ENCODE measurements at places on chromosomes 1 and 21.
A peak's percentile ranks its signal among the peaks of the same experiment; 100 is the strongest.

GRCh38 chr1:39491146-39491921 is at the start of gene BMP8A:
Gene BMP8A (plus strand): TSS chr1:39491636. CDS start chr1:39491992, 356 bp downstream.
- DNase-seq: peak; percentile 85

DNA sequence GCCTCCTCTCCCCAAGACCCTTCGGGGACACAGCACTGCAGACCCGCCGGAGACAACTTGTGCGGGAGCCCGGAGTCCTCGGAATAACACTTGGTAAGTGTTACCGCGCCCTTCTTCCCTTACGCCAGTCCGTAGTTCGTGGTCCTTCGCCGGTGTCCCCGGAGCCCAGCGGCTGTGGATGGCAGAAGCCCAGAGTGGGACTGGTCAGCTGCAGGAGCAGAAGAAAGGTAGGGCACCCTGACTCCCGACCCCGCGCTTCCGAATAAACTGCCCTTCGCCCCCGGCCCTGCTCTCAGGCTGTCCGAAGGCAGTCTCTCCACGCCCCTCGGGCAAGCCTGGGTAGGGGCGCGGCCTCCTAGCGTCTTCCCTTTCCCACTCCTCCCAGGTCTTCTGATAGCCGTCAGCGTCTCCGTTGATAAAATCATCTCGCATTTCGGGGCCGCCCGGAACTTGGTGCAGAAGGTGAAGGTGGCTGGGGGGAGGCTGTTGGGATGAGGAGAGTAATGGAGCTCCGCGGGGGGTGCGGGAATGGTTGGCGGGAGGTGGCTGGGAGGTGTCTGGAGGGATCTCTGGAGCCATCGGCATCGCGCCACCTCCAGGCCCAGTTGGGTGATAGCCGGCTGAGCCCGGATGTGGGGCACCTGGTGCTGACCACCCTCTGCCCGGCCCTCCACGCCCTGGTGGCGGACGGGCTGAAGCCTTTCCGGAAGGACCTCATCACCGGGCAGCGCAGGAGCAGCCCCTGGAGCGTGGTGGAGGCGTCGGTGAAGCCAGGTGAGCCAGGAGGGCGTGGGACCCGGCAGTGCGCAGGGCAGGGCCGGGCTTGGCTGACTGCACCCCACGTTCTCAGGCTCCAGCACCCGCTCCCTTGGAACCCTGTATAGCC is 4.3 kb downstream of the RUSC1 start:
- peak; percentile 80 for DNase-seq

DNA sequence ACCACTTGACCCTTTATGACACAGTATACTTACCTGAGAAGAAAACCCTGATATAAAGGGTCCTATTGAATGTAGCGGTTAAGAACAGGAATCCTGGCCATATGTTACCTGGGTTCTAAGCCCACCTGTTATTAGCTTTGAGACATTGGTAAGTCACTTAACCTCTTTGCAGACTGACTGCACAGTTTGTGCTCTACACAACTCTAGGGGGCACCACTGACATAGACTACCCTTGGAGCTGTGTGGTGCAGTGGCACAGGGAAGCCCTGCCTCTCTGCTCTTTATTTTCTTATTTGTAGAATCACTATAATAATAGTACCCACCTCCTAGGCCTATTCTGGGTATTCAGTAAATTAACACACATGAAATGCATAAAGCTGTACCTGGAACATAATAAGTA is 165.6 kb downstream of the C1orf94 start:
- DNase-seq: no peak

DNA sequence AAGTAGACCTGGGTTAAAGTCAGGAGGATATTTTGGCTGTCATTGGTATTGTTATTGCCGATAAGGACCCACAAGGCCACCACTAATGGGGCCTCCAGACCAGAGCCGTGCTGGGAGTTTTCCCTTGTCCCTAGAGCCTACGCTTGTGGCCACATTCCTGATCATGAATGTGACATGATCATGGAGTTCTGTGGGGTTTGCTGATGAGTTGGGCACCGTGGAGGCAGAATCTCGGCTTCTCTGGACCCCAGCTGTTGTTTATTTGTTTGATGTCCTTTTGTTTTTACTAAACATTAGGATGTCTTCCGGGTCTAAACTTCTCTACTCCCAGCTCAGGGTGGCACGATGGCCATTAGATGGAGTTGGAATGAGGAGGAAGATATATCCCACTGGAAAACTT is 74.9 kb upstream of the TMPRSS2 start:
- peak; percentile 12 for DNase-seq

DNA sequence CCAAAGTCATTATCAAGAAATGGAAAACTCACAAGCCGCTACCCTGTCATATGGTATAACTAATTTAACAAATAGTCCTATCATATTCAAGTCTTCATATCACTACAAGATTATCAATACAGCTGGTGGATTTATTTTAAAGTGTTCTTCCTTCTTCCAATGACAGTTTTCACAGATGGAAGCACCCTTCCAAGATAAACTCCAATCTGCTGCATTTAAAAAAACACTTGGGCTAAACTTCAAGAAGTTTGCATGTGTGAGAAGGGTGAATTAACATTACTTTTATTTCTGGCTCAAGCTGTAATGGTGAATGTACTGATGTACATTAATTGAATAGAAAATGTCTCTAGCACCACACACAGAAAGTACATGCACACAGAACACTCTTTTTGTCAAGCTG is 192.4 kb downstream of the DPYD start:
- no peak for DNase-seq

DNA sequence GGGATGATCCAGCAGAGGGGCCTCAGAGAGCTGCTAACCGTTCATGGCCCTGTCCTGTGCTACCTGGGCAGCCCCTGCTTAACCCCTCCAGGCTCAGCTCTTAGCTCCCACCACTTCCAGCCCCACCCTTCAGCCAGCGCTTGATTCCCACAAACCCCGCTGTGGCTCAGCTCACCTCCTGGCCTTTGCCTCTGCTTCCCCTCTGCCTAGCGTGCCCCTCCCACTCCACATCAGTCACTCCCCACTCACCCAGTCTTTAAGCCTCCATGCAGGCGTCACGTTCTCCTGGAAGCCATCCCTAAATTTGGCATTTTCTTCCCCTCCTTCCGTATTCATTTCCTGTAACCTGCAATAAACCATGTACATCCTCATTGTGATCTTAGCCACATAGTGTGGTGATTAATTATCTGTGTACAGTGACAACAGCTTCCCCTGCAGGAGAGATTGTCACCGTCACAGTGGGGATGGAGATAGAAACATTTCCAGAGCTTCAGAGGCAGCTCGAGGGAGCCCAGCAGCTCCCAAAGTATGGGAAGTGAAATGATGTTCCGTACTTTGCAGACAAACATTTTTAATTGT is 65.5 kb downstream of the EPHB2 start:
- no peak for DNase-seq

GRCh38 chr1:165527251-165528007 is 16.4 kb upstream of the LRRC52 start:
- no peak for DNase-seq

DNA sequence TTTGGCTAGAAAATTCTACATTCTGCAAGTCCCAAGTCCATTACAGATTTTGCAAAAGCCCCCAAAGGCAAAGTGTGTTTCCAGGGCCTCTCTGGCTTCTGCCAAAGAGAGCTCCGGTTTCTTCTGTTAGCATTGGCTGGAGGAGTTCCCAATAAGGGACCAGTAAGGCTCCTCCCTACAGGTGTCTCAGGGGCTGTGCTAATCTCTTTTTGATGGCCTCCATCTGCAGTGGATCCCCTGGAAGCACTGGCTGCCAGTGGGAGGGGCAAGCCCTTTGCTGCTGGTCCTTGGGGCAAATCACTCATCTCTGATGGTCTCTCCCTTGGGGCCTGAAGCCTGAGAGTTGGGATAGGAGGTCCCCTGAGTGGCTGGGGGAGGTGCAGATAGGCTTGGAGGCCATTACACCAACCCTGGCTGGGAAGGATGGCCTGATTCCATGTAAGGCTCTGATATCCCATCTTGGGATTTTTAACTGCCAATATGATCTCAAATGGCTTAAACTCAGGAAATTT is 89.1 kb upstream of the USP24 start:
- no peak for DNase-seq

DNA sequence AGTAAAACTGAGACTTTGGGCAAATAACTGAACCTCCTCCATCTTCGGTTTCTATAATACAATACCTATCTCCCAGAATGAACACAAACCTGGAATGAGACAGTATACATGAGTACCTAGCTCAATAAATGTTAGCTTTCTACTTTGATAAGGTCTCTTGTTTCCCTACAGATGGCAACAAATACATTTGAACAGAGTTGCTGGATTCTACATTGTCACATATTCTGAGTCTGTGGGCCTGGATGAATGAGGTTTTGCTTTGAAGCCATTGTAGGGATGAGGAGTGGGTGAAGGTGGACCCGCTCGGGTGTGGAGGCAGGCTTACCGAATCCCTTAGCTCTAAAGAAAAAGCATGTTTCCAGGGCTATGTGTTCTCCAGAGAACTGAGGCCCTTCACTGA is 13.9 kb upstream of the FYB2 start:
- no peak for DNase-seq

DNA sequence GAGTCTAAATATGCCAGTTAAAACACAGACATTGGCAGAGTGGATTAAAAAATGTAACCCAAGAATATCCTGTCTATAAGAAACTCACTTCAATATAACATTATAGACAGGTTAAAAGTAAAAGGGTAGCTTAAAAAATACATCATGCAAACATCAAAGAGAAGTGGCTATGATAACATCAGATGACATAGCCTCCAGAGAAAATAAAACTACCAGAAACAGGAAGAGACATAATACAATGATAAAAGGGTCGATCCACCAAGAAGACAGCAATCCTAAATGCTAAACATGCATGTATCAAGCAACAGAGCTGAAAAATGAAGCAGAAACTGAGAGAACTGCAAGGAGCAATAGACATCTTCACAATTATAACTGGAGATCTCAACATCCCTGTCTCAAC is 190.2 kb upstream of the NR5A2 start:
- DNase-seq: no peak

- DNase-seq: no peak
These were observed 738 bp downstream of the LURAP1 start for GRCh38 chr1:46203738-46204405.

DNA sequence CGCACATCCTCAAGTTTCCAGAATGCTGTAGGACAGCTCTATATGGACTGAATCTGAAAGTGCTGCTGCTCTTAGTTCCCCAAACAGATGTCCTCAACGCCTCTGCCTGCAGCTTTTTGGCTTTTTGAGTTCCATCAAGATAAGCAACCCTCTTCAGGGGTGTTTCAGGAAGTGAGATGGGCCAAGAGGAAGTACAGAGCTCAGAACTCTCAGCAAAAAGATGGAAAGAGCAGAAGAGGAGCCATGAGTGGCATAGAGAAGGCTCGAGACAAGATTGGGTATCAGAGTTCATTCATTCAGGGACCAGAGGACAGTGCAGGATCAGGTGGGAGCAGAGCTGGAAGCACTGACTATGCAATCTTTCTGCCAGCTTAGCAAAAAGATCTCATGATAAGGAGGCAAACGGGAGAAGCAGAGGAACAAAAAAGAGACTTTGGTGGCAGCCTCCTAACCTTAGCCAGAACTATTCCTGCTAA is at the start of the genes ADORA3 and TMIGD3:
Gene ADORA3, minus strand, starts transcription at position 49 of the 476 bp plus-strand sequence. CDS start 279 bp downstream, outside the sequence.
Gene TMIGD3, minus strand, starts transcription at position 49 of the 476 bp plus-strand sequence. CDS start 279 bp downstream, outside the sequence.
- no peak for DNase-seq

- DNase-seq: no peak
These were observed 19.8 kb downstream of the RPRD2 start for GRCh38 chr1:150383631-150384324.

GRCh38 chr1:228087771-228088251 is 5.3 kb downstream of the ARF1 start:
- DNase-seq: no peak

GRCh38 chr1:234934611-234935033 is 194.0 kb downstream of the TOMM20 start:
- DNase-seq: peak; percentile 43

GRCh38 chr1:94092210-94092613 is 28.7 kb downstream of the ABCA4 start:
- DNase-seq: no peak

- no peak for DNase-seq
These were observed 55.9 kb upstream of the RCC1 start for GRCh38 chr1:28449904-28450303.

DNA sequence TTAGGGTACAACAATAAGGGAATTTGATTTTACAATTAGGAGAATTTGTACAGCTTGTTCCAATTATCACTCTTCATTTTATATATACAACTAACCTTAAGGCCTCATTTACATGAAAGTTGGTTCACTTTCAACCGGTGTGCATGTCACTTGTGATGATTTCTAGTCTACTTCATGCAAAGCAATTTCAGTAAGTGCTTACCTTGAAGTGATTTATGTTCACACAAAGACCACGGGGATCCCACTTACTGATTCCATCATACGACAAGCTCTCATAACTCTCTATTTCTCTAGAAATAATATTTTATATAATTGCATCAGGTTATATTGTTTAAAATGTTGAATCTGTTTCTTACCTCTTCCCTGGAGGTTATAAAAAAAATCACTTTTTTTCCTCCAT is 100.3 kb upstream of the CHODL start:
- no peak for DNase-seq

- DNase-seq: no peak
These were observed 10.3 kb downstream of the NIPAL3 start for GRCh38 chr1:24425922-24426321.

DNA sequence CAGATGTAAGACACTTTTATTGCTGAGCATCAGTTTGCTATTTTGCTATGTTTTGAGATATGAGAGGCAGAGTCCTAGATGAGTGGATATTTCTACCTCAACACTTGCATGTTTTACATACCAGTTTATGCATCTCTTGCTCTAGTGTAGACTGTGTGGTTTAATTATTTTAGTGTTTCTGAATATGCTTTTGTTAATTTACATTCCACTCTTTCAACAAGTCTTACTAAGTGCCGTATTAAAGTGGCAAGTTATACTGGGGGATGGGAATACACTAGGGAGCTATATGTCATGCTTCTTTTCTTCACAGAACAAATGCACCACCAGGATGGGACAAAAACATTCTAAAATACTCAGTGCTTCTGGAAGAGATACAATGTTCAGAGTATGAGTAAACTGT is 507.7 kb upstream of the PRMT6 start:
- DNase-seq: no peak

- DNase-seq: no peak
These were observed 200.4 kb downstream of the DNM3 start for GRCh38 chr1:172041742-172042141.

All from activated CD8-positive, alpha-beta memory T cell treated with anti-CD3 and anti-CD28 coated beads, Interleukin-2, amount 50 U/mL, for 48 hours (primary cell).